ENCODE measurements at places on chromosomes 16 and 17. TPM values are rescaled to one million over a fixed set of nuclear protein-coding genes. Genes with fewer than 3 reads are reported as not detected.

DNA sequence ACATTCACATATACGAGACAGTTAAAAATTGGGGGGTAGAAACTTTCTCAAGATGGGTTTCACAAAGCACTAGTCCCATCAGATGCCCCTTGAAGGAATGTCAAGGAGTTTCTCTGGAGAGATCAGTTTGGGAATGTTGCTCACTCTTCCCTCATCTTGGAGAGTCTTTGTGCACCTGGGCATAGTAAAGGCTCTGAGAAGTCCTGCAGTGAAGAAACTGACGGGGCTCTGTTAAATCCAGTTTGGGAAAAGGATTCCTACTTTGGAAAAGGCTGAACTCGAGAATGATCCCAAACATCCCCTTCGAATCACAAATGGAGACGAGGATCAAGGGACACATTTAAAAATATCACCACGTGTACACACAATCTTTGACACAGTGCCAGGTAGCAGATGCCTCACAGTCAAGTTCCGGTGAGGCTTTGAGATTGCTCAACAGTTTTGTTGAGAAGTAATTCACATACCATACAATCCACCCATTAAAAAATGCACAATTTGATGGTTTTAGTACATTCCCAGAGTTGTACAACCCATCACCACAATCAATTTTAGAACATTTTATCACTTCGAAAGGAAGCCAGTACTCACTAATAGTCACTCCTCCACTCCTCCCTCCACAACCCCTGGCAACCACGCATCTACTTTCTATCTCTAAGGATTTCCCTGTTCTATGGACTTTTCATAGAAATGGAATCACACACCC is 203.4 kb upstream of the FOXF1 start:
- no peak for DNase-seq

PRAC1 gene
- total RNA-seq, result not detected

RNU2-1 gene
- total RNA-seq, result 5,480 TPM

GRCh38 chr16:86356804-86357203 is 153.5 kb upstream of the FOXF1 start:
- no peak for DNase-seq

ZPBP2 gene
- 1.6 TPM for total RNA-seq

CACNG1 gene
- total RNA-seq, result not detected

CTRB1 gene
- total RNA-seq, result not detected

PERCC1 gene
- 0.24 TPM for total RNA-seq

DNA sequence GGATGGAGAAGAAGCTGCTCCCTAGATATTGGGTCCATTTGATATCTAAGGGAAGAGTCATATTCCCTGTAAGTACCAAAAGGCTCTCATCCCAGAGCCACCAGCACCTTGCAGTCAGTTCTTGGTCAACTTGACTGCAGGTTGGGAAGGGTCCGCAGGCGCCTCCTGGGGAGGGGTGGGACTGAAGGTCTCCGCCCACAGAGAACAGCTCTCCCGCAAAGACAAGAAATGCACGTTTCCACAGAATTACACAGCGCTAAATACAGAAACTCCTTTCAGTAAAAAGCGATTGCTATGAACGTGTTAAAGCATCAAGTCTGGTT is 864 bp upstream of the CTCF start:
- no peak for DNase-seq

GRCh38 chr17:81838753-81839255 is 4.0 kb upstream of the PPP1R27 start:
- DNase-seq, result no peak

DNA sequence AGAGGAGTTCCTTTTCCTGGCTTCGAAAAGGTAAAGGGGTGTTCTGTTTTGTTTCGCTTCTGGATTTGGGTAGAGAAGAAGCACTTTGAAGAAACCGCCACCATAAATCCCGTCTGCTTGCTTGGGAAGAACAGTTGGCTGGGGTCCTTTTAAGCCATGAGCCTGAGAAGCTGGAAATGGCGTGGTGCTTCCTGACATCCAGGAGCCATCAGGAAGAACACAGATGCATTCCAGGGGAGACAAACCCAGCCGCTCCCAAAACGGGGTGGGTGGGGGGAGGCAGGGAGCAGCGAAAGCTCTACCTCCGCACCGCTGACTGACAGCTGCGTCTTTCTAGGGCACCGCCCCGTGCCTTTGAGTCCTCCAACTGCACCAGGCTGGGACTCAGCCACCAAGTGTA is 91.6 kb downstream of the ZDHHC7 start:
- no peak for DNase-seq

- no peak for DNase-seq
Observed at GRCh38 chr17:44960691-44961090, 7.4 kb downstream of the C1QL1 start.

RAMP2 gene
- not detected for total RNA-seq

CDH1 gene
- total RNA-seq, result 8.2 TPM

PPY gene
- total RNA-seq, result not detected

- DNase-seq, result no peak
Observed at GRCh38 chr16:19939553-19939952, 54.9 kb upstream of the GPRC5B start.

DNA sequence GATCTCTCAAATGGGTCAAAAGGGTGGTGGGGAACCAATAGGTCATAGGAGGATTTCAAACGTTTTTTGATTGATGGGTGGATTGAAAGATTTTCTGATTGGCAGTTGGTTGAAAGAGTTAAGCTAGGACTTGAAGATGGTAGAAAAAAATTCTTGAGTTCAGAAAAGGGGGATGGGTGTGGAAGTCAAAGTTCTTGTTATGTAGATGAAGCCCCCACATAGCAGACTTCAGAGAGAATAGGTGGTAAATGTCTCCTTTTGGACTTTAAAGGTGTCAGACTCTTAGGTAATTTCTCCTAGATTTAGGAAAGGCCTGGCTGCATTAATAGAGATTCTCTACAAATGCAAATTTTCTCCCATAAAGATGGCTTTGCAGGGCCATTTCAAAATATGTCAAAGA is 163.3 kb downstream of the HS3ST4 start:
- no peak for DNase-seq

TP53TG3F gene
- not detected for total RNA-seq

FAM20A gene
- total RNA-seq, result not detected

GRCh38 chr16:81484908-81485624 is 40.5 kb downstream of the CMIP start:
- DNase-seq, result no peak

All from activated B cell treated with CpG ODN at 0.5 μM for 24 hours (primary cell).